ENCODE measurements at places on chromosomes 6 and 20. TPM values are rescaled to one million over a fixed set of nuclear protein-coding genes. Genes with fewer than 3 reads are reported as not detected.

- H3K4me3 ChIP-seq, result no peak overlapping the region
- no peak for DNase-seq
- H3K4me1 ChIP-seq, result no peaks in the 10 kb centered on the region
- H3K36me3 ChIP-seq, result no peaks in the 10 kb centered on the region
- H3K27me3 ChIP-seq, result peaks cover 88% of the 10 kb centered on the region
- no peak overlapping the region for H3K27ac ChIP-seq
Observed at GRCh38 chr20:60680554-60680953, 571.5 kb upstream of the CDH4 start.

DNA sequence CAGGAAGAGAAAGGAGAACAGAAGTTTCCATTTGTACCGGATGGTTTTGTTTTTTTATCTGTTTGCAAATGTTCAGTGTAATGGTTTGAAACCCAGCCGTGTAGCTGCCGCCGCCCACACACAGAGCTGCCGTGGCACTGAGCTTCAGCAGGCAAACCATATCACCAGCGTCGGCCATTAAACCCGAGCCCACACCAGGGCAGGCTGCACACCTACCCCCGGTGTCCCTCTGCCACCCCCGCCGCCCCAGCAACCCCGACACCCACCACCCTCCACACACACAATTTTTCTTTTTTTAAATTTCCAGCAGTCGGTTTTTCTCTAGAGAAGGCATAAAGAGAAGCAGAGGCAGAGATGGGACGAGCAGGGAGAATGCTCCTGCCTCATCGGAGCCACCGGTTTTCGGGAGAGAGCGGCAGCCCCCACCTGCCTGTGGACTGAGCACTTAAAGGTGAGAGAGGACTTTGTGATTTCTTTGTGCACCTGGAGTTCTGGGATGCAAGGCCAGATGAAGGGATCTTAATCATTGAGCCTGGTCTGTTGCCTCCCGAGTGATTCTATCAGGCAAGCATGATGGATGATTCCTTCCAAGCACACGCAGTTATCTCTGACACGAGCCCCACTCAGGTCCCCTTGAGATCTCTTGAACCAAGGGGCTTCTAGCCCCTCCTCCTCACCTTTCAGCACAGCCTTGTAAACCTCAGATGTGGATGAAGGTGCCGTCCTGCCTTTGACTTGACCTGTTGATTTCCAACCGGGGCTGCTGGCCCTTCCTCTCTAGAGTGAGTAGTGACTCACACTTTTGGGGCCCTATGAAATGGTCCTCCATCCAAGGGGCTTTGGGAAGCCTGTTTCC, 17.5 kb upstream of the ZNF831 start:
- no peaks in the 10 kb centered on the region for H3K36me3 ChIP-seq
- DNase-seq, result no peak
- H3K4me3 ChIP-seq, result no peak overlapping the region
- no peaks in the 10 kb centered on the region for H3K4me1 ChIP-seq
- peaks cover 44% of the 10 kb centered on the region for H3K27me3 ChIP-seq

GRCh38 chr6:3603340-3604130, 146.7 kb upstream of the SLC22A23 start:
- no peaks in the 10 kb centered on the region for H3K36me3 ChIP-seq
- no peaks in the 10 kb centered on the region for H3K27me3 ChIP-seq
- H3K27ac ChIP-seq, result no peak overlapping the region
- peak; percentile 63 for DNase-seq
- no peaks in the 10 kb centered on the region for H3K4me1 ChIP-seq

DNA sequence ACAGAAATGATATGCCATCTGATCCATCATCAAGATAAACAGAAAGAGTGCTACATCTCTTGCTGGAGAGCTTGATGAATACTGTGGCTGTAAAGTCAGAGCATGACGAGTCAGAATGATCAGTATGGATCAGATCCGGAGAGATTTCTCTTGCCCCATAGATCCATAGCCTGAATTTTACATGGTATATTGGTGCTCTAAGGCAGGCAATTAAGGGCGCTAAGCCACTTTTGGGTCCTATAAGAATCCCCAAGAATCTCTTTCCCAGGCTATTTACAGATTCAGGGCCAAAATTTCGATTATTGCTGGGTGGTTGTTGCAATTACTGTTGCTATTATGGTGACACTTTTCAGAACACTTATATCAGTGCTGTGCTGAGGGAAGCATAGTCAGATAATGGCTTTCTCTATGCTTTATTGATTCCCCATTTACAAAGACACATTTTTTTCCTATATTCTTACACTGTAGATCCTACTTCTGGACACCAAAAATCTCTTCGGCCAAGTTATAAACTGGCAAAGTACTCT, 94.4 kb downstream of the ADGRB3 start:
- H3K27ac ChIP-seq, result no peak overlapping the region
- H3K27me3 ChIP-seq, result peaks cover 90% of the 10 kb centered on the region
- DNase-seq, result no peak
- no peaks in the 10 kb centered on the region for H3K36me3 ChIP-seq

GRCh38 chr6:81735756-81736380, 16.6 kb downstream of the TENT5A start:
- peak; percentile 38 for DNase-seq
- peak overlapping the region; percentile 23 for H3K27ac ChIP-seq
- H3K4me1 ChIP-seq, result peaks cover 20% of the 10 kb centered on the region

- H3K36me3 ChIP-seq, result no peaks in the 10 kb centered on the region
- no peak for DNase-seq
- H3K4me1 ChIP-seq, result no peaks in the 10 kb centered on the region
- no peak overlapping the region for H3K4me3 ChIP-seq
Observed at GRCh38 chr6:141134723-141135122, 998.0 kb upstream of the GJE1 start.

DNA sequence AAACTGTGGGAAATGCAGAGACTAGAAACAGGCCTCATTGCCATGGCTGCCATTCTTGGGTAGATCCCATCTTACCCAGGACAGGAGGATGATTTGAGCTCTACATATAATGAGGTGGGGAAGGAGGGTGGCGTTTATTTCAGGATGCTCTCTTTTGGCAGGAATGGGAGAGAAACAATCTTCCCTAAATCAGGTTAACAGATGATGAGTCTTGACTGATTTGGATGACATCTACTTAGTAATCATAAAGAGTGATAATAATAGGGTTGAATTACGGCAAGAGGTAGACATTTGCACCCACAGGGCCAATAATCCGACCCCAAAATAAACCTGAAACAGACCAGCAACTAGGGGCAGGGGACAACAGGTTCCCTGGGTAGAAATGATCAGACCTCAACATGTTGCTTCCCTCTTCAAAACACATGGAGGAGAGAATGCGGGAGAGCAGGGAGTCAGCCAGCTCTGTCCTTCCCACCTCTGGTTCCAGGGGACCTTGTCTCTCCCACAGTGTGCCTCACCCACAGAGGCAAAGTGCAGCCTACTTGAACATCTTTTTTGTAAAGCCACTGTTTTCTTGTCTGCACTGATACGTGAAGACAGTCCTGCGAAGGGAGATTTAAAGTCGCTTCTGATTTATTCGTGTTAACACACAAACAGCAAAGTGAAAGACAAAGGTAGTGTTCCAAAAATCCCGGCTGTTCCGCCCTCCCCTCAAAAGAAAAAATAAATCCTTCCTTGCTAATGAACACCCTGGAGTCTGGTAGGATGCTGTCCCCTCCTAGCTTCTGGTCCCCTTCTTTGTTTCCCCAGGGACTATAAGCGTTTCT, 3.9 kb downstream of the FOXQ1 start:
- peak overlapping the region; percentile 43 for H3K4me3 ChIP-seq
- peaks cover 10% of the 10 kb centered on the region for H3K4me1 ChIP-seq
- no peak overlapping the region for H3K27ac ChIP-seq
- H3K27me3 ChIP-seq, result no peaks in the 10 kb centered on the region

DNA sequence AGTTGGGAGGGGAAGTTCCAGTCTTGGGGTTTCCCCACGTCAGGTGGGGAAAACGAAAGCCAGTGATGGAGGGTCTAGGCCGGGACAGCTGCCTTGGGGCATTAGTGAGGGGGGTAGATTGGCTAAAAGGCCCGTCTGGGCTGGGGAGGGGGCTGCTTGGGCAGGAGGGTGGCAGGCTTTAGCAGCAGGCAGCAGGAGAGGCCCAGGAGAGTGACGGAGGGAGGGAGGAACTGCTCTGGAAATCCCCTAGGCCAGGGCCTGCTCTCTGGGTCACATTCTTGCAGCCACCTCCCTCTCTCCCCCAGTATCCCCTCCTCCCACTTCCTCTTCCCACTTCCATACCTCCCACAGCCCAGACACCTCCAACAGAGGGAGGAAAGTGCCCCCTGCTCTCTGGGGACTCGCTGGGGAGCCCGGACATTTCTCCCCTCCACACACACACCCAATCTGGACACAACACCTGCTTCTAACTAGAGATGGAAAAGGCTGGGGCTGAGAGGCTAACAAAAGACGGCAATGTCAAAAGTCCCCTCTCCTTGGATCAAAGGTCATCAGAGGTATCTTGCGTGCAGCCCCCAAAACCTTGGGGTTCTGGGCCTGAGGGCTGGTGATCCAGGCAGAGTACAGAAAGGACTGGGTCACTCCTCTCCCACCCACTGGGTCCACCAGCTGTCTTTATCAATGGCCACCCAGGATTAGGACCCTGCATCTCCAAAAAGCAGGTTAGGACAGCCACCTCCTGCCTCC, 1.8 kb downstream of the NFKBIE start:
- no peaks in the 10 kb centered on the region for H3K36me3 ChIP-seq
- no peak for DNase-seq
- no peaks in the 10 kb centered on the region for H3K27me3 ChIP-seq
- peak overlapping the region; percentile 91 for H3K4me3 ChIP-seq
- peaks cover 23% of the 10 kb centered on the region for H3K4me1 ChIP-seq

GRCh38 chr6:16704401-16705045, 56.7 kb downstream of the ATXN1 start:
- no peaks in the 10 kb centered on the region for H3K36me3 ChIP-seq
- DNase-seq, result no peak
- H3K4me1 ChIP-seq, result peaks cover 48% of the 10 kb centered on the region

- no peak for DNase-seq
- no peak overlapping the region for H3K4me3 ChIP-seq
- H3K4me1 ChIP-seq, result peaks cover 5% of the 10 kb centered on the region
- no peaks in the 10 kb centered on the region for H3K27me3 ChIP-seq
- no peaks in the 10 kb centered on the region for H3K36me3 ChIP-seq
Observed at GRCh38 chr6:30122515-30122914, 9.6 kb upstream of the TRIM31 start.

- H3K4me3 ChIP-seq, result no peak overlapping the region
- no peak overlapping the region for H3K27ac ChIP-seq
- H3K36me3 ChIP-seq, result peaks cover 4% of the 10 kb centered on the region
- no peaks in the 10 kb centered on the region for H3K4me1 ChIP-seq
- DNase-seq, result no peak
Observed at GRCh38 chr6:113169484-113169883, 687.7 kb upstream of the MARCKS start.

GRCh38 chr6:49888742-49889431, 22.6 kb upstream of the CRISP1 start:
- DNase-seq, result no peak
- no peaks in the 10 kb centered on the region for H3K36me3 ChIP-seq
- no peak overlapping the region for H3K27ac ChIP-seq
- no peak overlapping the region for H3K4me3 ChIP-seq
- no peaks in the 10 kb centered on the region for H3K27me3 ChIP-seq

DNA sequence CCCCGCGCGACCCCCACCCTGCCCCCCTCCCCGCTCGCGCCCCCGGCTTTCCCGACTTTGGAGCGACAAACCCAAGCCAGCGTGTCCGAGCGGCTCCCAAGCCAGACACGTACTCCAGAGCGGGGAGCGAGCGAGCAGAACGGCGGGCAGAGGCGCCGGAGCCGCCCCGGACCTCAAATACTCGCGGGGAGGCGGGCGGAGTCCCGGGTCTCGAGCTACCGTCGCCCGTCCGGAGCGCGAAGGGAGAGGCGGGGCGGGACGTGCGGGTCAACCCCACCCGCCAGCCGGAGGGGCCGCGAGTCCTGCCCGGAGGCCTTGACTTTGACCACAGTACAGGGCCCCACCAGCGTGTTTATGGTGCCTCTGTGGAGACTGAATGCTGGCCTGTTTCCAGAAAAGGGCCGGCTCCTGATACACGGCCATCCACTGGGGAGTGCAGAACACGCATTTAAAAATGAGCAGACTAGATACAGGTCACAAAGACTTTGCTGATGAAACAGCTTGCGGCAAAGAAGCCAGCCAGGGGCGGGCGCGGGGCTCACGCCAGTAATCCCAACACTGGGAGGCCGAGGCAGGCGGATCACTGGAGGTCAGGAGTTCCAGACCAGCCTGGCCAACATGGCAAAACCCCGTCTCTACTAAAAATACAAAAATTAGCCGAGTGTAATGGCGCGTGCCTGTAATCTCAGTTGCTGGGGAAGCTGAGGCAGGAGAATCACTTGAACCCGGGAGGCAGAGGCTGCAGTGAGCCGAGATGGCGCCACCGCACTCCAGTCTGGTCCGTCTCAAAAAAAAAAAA, at the start of gene SERPINB6:
Gene SERPINB6, minus strand, starts transcription at position 148 of the 799 bp plus-strand sequence. CDS start 12,235 bp downstream, outside the sequence.
- no peaks in the 10 kb centered on the region for H3K27me3 ChIP-seq
- H3K4me1 ChIP-seq, result peaks cover 6% of the 10 kb centered on the region
- H3K4me3 ChIP-seq, result peak within 1 kb of the TSS; percentile 81
- H3K36me3 ChIP-seq, result peaks cover 5% of the 10 kb centered on the region

GRCh38 chr6:46773201-46773855, 19.9 kb upstream of the MEP1A start:
- DNase-seq, result no peak
- no peak overlapping the region for H3K4me3 ChIP-seq
- no peak overlapping the region for H3K27ac ChIP-seq
- peaks cover 8% of the 10 kb centered on the region for H3K4me1 ChIP-seq
- H3K36me3 ChIP-seq, result no peaks in the 10 kb centered on the region
- H3K27me3 ChIP-seq, result no peaks in the 10 kb centered on the region

DNA sequence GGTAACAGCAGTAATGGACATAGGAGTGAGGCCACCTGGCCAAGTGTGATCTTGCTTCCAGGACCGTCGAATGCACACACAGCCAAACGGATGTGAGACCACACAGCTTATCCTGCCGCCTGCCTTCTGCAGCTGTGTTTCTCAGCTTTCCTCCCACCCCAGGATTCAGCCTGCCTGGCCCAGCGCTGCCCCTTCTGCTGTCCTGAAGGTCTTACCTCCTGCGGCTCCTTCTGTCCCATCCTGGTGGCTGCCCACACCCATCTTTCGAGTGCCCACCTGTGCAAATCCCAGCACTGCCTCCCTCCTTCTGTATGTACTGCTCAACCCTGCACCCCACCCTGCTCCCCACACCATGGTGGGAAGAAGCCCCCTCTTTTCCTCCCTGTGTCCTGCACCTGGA, 49.4 kb upstream of the DACT2 start:
- no peak overlapping the region for H3K4me3 ChIP-seq
- no peak for DNase-seq
- no peak overlapping the region for H3K27ac ChIP-seq
- peaks cover 8% of the 10 kb centered on the region for H3K36me3 ChIP-seq

- H3K27ac ChIP-seq, result peak overlapping the region; percentile 70
- no peak for DNase-seq
- H3K4me1 ChIP-seq, result peaks cover 22% of the 10 kb centered on the region
- no peaks in the 10 kb centered on the region for H3K27me3 ChIP-seq
- H3K36me3 ChIP-seq, result peaks cover 4% of the 10 kb centered on the region
Observed at GRCh38 chr6:149077208-149077607, 240.3 kb upstream of the TAB2 start.

The LY6G6D gene
- not detected for total RNA-seq

The PARD6B gene
- 5.8 TPM for total RNA-seq

The OOEP gene
- total RNA-seq, result not detected

The PPP1R3G gene
- total RNA-seq, result 0.07 TPM

The C20orf202 gene
- not detected for total RNA-seq

The RIPPLY2 gene
- not detected for total RNA-seq

The COL21A1 gene
- 5.4 TPM for total RNA-seq
